ENCODE measurements at places on chromosomes 13 and 19.

DNA sequence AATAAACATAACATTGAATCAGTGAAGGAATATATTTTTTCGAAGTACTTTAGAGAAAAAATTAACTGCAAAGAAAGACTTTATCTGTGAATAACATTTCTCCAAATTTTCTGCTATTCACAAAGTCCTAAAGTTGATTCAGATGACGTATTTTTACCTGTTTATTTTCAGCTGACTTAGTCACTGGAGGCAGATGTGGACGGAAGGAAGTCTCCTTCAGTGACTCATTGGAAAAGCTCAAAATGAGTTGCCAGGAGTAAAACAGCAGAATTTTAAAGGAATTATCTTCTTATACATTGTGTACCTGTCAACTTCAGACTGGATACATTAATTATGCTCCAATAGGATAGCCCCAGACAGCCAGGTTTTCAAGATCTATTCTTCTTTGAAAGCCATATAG lies 679.3 kb upstream of the GPC6 start:
- no peak for DNase-seq

- peak; percentile 54 for DNase-seq
Measured at GRCh38 chr19:16274447-16274846, 50.2 kb upstream of the KLF2 start.

- DNase-seq: no peak
Measured at GRCh38 chr19:47511681-47512080, 3.2 kb downstream of the NAPA start.

GRCh38 chr13:33218020-33218419 lies 67.5 kb downstream of the STARD13 start:
- no peak for DNase-seq

DNA sequence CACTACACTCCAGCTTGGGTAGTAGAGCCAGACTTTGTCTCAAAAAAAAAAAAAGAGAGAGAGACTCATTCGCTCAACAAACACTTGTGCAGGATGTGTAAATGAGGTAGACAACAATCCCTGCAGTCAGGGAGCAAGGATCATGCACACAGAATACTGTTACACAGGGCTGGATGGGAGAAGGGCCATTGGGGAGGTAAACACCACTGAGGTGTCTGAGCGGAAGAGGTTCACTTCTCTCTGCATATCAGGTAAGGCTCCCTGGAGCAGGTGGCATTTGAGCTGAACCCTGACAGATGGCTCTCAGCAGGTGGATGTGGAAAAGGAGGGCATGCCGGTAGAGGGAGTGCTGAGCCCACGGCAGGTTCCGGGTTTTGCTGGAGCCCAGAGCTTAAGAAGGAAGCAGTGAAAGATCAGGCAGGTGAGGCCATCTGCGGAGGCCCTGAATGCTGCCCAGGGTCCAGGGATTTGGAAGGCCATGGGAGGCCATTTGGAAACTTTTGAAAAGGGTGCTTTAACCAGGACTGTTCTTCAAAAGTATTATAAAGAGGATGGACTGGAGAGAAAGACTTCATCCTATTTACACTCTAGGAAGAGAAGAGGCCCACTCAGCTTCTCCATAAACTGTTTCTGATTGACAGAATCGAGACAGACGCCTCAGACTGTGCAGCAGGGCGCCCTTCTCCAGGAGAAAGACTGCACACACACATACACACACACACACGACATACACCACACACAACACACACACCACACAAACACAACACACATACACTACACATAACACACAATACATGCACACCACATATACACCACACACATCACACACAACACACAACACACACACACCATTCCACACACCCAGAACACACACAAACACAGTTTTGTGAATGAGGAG lies 199.4 kb downstream of the USP12 start:
- DNase-seq: peak; percentile 6

Measured in suppressor macrophage (primary cell).